ENCODE measurements at places on chromosomes 6 and 20.

GRCh38 chr20:39716796-39717341 is 754.7 kb downstream of the DHX35 start:
- no peak for DNase-seq

GRCh38 chr6:32785781-32786533 is 22.6 kb upstream of the HLA-DQB2 start:
- DNase-seq: peak; percentile 14

DNA sequence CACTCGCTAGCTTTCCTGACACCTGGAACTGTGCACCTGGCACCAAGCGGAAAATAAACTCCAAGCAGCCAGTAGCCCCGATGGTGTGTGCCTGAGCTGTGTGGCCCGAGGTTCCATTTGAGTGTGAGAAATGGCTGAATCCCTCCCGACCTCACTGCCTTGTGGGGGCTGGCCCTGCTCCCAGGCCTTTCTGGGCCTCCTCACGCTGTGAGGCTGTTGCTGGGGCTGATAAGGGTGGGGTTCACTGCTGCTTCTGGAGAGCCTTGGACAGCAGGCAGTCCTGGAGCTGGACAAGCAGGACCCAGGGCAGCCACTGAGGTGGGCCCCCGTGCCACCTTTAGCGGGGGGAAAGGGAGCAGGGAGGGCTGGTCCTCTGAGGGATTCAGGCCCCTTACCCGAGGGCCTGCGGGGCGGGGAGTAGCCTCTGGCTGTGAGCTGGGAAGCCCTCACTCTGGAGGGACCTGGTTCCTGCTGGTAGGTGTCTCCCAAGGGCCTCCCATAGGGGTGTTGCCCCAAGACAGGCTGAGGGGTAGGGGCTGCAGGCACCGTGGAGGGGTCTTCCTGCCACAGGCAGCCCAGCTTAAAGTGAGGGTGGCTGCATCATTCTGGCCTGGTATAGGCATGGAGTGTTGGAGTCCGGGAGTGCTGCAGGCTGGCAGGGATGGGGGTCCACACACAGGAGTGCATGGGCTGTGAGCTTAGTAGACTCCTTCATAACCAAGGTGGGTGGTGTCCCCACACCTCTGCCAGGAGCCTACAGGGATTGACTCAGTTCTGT is 1.7 kb downstream of the PPDPF start:
- DNase-seq: no peak

GRCh38 chr20:57438552-57438951 is 47.4 kb downstream of the RBM38 start:
- DNase-seq: no peak

DNA sequence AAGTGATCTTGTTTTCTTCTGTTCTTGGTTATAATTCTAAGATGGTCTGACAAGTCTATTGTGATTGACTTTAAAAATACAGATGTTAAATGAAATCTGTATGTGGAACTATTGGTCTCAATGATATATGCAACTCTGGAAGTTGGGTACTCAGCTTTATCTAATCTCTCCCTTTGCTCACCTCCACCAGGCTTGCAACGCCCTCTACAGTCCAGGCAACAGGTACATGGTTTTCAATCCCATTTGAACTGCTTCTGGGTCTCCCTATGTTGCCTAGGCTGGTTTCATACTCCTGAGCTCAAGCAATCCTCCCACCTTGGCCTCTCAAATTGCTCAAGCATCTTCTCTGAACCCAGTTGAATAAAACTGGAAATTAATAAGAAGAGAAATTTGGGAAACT is 25.6 kb upstream of the HLA-DQB1 start:
- no peak for DNase-seq

- DNase-seq: no peak
These were observed 66.7 kb upstream of the ZNF217 start for GRCh38 chr20:53660078-53660909.

DNA sequence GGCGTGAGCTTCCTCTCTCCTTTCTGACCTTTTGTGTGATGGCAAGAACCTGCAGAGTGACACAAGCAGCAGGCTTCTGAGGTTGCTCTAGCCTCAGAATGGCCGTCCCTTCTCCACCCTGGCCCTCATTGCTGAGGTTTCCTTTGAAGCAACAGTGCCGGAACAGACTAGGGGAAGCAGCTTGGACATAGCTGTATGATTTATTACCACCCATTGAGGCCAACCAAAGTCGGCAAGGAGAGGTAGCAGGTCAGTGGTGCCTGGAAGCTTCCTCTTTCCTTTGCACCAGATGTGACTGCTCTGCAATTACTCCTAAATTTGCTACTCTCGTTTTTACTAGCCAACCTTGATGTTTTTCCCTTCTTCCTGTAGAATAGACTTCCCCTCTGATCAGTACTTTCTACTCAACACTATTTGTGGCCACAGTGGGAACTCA is 31.4 kb downstream of the PTPN1 start:
- DNase-seq: no peak

- no peak for DNase-seq
These were observed 39.1 kb upstream of the PAK5 start for GRCh38 chr20:9877932-9878495.

GRCh38 chr6:99602520-99603420 is 3.9 kb upstream of the PRDM13 start:
- DNase-seq: no peak

DNA sequence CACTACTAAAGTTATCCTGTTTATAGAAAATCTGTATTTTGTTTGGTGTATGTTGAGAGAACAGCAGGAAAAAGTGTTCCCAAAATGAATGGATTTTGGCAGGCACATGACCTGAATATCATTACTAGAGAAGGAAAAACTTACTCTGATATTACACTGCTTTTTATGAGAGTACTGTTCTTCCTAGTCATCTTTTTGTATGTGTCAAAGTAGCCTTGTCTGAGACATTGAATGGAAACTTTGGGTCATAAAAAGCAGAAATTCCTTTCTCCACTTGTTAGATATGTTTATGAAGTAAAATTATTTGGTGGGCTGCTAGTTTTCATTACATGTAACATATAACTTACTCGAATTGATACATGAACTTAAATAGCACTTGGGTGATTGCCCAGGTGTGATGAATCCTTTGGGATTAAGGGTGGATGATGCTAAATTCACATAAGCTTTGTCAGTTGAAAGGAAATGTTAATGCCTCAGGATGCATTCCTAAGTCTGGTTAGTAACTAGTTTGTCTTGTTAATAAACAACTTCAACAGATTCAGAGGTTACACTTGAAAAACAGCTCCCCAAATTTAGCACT is 206.7 kb downstream of the CENPW start:
- DNase-seq: no peak

GRCh38 chr6:117494283-117494682 is 11.8 kb downstream of the DCBLD1 start:
- DNase-seq: no peak

DNA sequence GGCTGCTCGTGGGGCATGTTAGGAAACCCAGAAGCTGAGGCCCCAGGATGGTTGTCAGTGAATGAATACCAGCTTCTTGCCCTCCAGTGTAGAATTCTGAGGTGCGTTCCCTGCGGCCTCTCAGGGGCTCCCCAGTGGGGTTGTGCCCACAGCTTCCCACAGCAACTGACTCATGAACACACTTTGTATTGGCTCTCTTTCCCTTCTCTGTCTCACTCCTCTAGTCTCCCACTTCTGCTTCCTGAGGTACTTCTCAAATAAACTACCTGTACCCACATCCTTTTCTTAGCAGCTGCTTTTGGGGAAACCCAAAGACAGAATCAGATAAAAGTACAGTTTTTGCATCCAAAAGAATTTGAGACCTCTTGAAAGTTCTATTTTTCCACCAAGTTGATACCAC is 107.7 kb upstream of the JAG1 start:
- DNase-seq: no peak

GRCh38 chr6:168196385-168196860 is 117.4 kb upstream of the FRMD1 start:
- no peak for DNase-seq

DNA sequence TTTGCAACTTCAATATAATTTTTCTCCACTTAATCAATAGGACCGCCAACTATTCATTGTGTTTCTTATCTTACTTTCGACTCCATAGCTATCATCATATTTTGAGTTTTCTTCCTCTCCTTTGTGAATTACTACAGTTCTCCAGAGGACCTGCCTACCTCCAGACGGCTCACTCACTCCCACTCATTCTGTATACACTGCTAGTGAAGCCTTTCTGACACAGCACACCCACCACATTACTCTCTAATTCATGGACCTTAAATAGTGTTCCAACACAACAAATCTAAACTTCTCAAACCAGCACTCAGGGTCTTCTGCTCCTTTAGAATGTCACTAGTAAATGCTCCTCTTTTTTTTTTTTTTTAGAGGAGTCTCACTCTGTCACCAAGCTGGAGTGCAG is 23.8 kb downstream of the FKBP5 start:
- DNase-seq: no peak

DNA sequence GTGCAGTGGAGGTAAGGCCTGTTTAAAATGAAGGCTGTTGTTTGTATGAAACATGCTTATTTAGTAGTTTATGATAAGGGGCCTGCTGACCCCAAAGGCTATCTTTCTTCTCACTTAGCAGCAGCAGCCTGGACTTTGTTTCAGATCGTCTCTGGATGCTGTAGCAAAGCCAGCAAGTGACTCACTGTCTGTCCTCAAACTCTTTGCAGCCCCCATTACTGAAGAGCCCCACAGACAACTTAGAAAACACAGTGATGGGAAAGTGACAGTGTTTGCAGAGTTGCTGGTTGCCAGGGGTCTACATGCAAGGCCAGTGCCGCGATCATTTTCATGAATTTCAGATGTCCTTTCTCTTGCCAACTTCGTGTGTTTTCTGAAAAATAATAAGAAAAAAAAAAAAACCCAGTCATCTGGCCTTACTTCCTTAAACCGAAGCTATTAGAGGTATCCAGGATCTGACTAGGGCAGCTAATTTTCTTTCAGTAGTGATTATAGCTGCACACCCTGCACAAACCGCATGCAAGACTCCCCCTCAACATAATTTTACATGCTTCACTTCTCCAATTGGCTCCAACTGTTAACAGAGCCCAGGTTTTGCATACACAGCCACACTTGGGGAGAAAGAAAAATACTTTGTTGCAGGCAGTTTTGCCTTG is 11.6 kb upstream of the F13A1 start:
- no peak for DNase-seq

DNA sequence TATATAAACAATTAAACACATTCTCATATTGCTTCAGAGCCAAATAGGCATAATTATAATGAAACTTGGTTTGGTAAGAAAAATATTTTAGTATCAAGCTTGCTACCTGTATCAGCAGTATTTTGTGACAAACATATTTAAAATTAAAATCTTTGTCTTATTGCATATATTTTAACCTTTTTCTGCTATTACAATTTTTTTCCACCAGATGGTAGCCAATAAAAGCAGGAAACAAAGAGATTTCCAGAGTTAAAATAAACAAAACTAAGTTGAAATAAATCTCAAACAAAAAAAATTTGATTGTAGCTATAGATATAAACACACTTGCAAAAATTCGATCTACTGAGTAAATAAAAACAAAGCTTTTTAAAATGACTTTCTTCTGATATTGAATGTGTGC is 491.3 kb upstream of the GJE1 start:
- no peak for DNase-seq

- no peak for DNase-seq
These were observed 67.9 kb downstream of the ZHX3 start for GRCh38 chr20:41249411-41250281.

DNA sequence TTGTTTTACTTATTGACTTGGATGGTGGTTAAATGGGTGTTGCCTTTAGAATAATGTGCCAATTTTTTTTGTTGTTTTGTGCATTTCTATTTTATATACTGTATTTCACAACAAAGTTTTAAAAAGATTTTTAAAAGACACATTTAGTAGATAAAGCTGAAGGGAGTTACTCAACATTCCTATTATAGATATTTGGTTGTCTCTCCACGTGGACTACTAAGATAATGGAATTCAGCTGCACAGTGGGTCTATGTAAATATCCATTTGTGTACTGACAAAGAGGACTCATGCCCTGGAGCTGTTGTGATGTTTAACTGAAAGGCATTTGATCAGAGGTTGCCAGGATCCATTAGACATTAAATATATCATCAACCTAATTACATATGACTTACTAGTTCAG is 23.2 kb upstream of the FAM135A start:
- DNase-seq: no peak

- DNase-seq: no peak
These were observed 1028.5 kb downstream of the KIF16B start for GRCh38 chr20:15544742-15545141.

DNA sequence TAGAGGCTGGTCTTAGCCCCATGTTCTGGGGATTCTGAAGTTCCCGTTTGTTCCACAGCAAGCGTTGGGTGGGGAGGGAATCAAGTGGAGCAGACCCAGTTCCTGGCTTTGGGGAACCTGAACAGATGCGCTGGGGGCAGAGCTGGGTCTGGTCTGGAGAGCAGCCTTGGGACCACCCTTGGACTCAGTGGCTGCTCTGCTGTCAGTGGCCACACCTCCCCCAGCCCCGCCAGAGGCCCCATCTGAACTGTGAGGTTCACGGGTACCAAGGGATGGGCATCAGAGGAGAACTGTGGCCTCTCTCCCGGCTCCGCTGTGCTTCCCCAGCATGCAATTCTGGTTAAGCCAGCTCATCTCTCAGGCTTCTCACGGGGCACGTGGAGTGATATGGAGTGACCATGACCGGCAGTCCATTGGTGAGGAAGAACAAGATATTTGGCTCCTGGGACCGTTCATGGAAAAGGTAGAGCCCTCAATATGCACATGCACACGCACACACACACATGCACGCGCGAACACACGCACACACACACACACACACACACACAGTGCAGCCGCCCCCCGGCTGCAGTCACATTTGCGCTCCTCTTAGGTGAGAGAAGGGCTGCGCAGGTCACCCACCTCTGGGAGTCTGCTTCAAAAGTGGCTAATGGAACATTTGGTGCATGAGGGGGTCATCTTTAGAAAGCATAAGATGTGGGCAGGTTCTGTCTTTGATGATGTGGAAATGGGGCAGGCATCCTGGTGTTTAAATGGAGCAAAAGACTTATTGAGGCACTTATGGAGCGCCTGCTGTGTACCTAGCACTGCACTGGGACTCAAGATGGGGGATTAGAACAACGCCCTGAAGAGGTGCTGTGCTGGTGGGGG is 6.0 kb downstream of the DLGAP4 start:
- no peak for DNase-seq

DNA sequence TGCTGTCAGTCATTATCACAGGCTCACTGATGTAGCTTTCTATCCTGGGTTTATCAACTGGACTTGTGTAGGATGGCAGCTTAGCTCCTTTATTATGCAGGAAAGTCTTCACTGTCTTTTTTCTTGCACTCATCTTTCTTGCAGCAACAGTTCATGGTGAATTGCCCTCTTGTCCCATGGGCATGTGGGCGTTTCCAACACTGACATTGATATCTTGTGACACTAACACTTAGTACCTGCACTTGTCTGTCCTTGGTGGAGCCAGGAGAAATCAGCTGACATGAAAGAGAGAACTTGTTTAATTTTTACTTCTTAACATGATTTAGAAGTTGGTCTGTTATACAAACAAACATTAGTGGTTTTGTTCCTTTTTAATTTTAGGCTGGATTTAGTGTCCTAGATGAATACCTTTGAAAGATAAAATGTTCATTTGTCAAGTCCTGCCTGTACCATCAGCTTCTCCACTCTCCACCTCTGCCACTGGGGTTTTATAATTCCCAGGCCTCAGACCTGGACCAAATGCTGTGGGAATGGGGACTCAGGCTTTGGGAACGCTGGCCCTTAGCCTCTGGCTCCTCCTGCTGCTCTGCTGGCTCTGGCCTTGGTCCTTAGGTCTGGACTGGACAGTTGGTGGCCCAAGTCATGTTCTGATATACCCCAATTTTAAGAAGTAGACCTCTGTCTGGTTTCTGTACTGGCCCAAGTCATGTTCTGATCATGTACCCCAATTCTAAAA is 161.0 kb upstream of the LAMP5 start:
- no peak for DNase-seq

All from NCI-H524 treated with DMSO at 0.1 percent for 48 hours (cell line).